WTC11 (cell line): ENCODE measurements at places on chromosomes 6 and 20. TPM values are rescaled to one million over a fixed set of nuclear protein-coding genes. Genes with fewer than 3 reads are reported as not detected.

DNA sequence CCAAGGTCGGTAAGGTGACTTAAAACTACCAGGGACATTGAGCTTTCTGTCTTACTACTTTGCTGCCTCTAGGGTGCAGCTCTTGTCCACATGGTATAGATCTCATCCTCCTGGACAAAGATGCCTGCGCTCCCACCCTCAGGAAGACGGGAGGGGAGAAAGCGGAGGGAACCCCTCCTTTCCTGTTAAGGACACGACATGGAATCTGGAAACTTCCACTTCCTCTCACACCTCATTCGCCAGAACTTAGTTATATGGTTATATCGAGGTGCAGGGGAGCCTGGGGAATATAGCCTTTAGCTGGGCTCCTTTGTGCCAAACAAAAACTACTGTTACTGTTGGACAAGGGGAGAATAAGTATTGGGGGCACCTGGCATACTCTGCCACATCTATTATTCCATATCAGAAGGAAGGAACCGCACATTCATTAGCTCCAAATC is 224.3 kb upstream of the TSHZ2 start:
- DNase-seq = peak; percentile 34

CDH26 gene
- total RNA-seq = 1.0 to 1.4 TPM (median 1.3 TPM) in 3 replicates

DNA sequence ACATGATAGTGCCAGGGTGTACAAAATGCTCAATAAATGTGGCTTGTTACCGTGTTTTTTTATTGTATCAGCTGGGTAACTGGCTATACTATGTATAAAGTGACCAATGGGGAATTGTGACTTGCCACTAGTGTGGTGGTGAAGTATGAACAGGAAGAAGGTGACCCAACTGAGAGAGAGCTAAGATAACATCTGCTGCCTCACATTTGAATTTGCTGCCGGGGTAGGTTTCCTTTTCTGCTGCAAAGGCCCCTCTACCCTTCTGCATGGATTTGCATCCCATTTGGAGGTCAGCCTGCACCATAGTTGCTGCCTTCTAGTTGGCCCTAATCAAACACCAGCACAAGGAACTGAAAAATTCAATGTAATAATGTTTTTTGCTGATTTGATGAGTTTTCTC is 24.1 kb downstream of the IL17A start:
- DNase-seq = no peak

DNA sequence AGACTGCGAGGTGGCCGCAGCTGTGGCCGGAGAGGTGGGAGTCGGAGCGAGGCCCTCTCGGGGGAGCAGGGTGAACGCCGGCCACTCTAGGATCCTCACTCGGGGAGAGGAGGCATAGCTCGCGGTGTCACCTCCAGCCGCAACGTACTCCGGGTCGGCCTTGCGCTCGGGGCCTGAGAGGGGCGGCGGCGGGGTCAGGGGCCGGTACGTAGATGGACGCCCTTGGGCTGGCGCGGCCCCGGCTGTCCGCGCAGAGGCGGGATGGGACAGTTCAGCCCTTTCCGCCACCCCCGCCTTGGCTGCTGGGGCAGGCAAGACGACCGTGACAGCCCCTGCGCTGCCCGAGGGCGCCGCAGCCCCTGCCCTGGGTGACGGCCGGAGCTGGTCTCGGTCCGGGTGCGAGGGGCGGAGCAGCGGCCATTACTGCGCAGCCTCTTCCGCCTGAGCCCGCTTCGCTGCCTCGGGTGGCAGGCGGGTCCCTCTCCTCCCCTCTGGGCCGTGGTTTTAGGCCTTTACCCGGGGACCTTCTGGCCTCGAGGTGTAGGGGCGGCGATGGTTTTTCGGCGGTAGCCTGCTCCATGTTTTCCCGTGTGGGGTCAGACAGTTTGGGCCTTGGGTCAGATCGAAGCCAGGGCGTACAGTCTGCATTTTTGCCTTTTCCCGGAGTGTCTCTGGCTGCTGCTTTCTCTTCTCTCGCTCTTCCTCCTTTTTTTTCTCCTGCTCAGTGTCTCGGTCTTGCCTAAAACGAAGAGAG is 405 bp downstream of the RNF146 start:
- DNase-seq = peak; percentile 63

LHFPL5 gene
- not detected in 3 replicates for total RNA-seq

DNA sequence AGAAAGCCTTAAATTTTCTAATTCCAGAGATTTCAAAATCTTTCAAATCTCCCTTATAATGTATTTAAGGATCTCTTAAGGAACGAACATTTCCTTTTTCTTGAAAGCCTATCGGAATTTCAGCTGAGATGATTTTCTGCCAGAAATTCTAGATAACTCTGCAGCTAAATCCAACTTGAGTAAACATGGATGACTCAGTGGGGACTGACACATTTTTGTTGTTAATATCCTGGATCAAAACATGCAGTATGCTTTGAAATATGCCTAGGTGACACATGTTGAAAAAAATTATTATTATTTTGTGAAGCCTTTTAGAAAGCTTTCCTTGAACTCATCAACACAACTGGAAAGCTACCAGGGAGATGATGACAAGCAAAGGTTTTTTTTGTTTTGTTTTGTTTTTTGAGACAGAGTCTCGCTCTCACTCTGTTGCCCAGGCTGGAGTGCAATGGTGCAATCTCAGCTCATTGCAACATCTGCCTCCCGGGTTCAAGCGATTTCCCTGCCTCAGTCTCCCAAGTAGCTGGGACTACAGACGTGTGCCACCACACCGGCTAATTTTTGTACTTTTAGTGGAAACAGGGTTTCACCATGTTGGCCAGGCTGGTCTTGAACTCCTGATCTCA is 140.1 kb upstream of the SNX9 start:
- no peak for DNase-seq

DNA sequence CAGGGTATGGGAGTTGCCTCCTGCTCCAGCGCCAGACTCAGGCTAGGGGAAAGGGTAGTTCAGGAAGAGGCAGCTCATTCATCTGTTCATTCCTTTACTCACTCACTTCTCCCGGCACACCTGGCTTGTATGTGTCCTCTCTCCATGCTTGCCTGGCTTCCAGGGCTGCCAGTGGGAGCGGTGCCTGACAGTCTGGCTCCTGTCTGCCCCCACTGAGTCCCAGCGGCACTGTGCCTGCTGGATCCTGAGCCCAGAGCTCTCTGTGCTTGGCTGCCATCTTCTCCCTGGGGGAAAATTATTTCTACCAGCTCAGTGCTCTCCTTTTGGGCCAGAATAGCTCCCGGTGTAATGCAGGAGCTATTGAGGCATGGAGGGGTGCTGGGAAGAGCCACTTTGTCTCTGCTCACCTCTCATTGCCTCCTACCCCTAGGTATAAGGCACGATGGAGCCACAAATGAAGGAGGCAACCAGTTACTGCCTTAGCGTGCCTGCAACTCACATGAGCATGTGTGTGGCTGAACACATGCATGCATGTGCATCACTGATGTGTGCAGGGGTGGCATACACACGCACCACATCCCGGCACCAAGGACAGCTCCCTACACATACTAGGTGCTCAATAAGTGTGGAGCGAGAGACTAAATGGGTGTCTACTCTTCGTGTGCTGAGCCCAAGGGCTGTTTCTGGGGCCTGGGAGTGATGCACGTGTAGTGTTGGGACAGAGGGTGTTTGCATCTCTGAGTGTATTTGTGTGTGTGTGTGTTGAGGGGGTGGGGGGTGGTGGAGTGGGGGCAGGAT is 46.6 kb downstream of the CDH22 start:
- no peak for DNase-seq

MOCS3 gene
- total RNA-seq = 6.0 to 6.7 TPM (median 6.0 TPM) in 3 replicates

GRCh38 chr6:112877134-112878100 is 530.3 kb downstream of the RFPL4B start:
- DNase-seq = no peak

GRCh38 chr20:36543184-36544133 is 2.1 kb downstream of the MYL9 start:
- DNase-seq = no peak

- no peak for DNase-seq
Measured at GRCh38 chr6:70706491-70707123, 38.9 kb downstream of the SMAP1 start.

- DNase-seq = peak; percentile 78
Measured at GRCh38 chr6:158536891-158537798, 22.7 kb upstream of the TMEM181 start.

GRCh38 chr6:40529919-40530318 is 57.2 kb downstream of the LRFN2 start:
- DNase-seq = no peak

DDX43 gene
- 0.39 to 0.68 TPM (median 0.60 TPM) in 3 replicates for total RNA-seq

DNA sequence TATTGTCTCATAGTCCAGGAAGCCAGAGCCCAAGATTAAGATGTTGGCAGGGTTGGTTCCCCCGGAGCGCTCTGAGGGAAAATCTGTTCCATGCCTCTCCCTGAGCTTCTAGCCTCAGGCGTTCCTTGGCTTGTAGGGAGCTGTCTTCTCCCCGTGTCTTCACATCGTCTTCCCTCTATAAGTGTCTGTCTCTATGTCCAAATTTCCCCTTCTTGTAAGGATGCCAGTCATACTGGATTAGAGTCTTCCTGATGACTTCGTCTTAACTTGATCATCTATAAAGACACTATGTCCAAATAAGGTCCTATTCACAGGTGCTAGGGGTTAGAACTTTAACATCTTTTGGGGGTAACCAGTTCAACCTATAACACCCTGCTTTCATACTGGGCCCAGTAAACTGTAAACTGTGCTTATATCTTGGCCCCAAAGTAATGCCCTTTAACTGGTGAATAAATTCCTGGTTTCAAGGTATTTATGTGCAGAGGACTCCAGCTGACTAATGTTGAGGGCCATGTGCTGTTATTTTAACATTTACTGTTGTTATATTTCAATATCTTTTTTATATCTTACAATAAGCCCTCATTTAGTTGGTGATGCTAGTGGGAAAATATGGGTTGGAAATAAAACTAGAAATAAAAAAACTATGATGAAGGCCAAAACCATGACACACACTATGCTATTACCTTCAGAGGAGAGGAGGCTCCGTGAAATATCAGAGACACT is 101.7 kb upstream of the IYD start:
- DNase-seq = no peak

DEFB119 gene
- not detected in 3 replicates for total RNA-seq

- DNase-seq = no peak
Measured at GRCh38 chr6:89758830-89759229, 60.8 kb downstream of the MDN1 start.

ZGPAT gene
- total RNA-seq = 28.3 to 31.0 TPM (median 30.4 TPM) in 3 replicates

DNA sequence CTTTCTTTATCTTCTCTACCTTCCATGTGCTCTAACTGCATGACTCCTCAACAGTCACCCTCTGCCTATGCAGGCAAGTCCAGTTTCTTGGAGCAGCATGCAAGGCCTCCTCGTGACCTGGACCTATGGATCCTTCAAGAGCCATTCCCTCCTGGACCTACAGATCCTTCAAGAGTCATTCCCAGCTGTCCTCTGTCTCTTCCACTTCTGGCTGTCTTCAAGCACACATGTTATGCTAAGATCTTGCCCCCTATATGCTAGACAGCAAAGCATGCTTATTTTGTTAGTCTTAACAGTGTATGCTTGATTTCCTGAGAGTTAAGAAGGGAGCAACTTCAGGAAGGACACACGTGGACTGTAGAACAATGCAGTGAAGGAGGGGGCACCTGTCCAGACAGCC is 7.5 kb downstream of the ID4 start:
- DNase-seq = no peak

DNA sequence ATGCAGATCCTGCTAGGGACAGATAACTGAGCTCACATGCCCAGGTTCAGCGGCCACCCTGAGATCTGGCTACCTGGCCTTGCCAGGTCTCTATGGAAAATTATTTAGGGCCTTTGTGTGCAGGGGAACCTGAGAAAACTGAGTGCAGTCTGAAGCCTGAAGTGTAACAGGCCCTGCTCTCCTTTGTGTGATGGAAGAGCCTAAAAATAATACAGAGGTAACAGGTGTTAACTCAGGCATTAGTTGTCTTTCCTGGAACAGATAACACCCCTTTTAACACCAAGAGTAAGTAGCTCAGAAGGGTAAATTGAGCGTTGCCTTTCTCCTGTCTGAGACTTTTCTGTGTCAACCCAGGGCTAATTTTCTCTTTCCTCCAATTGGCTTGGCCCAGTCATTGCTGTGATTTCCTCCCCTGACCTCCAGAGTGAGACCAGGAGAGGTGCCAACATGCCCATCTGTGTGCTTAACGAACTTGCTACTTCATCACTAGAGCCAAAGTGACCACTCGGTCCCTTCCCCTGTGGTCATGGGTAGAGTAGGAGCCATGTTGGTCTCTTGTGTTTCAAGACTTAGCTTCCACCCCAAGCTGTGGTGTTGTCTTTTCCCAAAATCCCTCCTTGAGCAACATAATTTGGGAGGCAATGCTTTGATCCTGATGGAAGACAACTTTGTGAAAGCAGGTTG is 304.4 kb upstream of the JAG1 start:
- DNase-seq = no peak

MLIP gene
- total RNA-seq = not detected in 3 replicates

- DNase-seq = peak; percentile 86
Measured at GRCh38 chr20:62156592-62157386, 13.2 kb downstream of the SS18L1 start.

- no peak for DNase-seq
Measured at GRCh38 chr6:169269180-169270076, 15.8 kb upstream of the THBS2 start.

DNA sequence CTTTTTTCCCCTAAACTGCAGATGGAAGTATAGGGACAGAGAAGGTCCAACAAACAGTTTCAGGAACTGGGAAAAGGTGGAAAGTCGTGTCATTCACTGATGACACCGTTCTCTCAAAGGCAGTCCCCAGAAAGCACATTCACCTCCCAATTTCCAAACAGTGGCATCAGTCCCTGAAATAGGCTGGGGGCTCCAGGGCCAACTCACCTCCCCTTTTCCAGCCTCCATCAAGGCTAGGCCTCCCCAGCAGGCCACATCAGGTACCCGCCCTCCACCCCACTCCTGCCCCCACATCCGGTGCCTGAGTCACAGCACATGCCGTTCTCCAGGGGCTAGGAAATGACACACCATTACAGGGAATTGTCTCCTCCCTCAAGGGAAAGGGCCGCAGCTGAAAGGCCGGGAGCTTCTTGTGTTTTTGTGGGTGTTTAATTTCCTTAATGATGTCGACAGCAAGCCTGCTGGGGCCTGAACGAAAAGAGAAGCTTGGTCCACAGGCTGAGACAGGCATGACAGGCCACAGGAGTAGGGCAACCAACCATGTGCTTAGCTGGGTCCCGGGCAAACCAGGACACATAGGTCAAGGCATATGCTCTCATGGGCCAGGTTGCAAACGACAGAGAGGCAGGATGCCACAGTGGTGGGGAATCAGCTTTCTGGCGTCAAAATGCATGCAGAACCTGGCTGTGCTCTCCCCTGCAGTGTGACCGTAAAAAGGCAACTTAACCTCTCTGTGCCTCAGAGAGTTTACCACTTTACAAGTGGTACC is 39.2 kb downstream of the ZMYND8 start:
- DNase-seq = peak; percentile 26

GRCh38 chr20:38547288-38548085 is 33.5 kb upstream of the ADIG start:
- no peak for DNase-seq

DNA sequence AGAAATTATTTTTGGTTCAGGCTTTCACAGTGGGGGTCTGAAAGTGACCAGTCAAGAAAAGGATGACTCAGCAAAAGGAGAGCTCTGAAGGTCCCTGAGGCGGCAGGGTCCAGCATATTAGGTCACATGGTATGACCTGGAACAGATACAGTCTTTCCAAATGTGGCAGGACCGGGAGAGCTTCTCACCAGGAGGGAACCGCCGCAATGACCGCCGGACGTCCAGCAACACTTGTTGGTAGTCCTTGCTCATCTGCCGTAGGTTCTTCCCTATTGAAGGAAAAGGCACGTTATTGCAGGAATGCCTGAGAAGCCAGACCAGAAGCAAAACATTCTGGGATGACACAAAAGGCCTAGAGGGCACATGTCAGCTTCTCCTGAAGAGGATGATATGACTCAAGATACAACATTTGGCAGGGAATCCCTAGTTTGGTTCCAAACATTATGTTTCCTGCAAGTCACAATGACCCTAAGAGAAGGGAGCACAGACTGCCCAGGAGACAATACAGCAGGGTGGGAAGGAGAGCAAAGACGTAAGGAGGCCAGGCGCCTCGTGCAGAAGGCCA is 17.4 kb downstream of the TBC1D20 start:
- no peak for DNase-seq
